ENCODE measurements at places on chromosomes 13 and 19. TPM values are rescaled to one million over a fixed set of nuclear protein-coding genes. Genes with fewer than 3 reads are reported as not detected.

- no peak for DNase-seq
Measured at GRCh38 chr13:62432295-62432694, 1016.6 kb upstream of the PCDH20 start.

GRCh38 chr19:45443462-45444317, 20.0 kb upstream of the ERCC1 start:
- DNase-seq = peak; percentile 82

GRCh38 chr19:43782689-43783231, 2.0 kb upstream of the KCNN4 start:
- DNase-seq = no peak

The SH2D3A gene
- total RNA-seq = not detected

- no peak for DNase-seq
Measured at GRCh38 chr19:4399812-4400134, 574 bp downstream of the SH3GL1 start.

DNA sequence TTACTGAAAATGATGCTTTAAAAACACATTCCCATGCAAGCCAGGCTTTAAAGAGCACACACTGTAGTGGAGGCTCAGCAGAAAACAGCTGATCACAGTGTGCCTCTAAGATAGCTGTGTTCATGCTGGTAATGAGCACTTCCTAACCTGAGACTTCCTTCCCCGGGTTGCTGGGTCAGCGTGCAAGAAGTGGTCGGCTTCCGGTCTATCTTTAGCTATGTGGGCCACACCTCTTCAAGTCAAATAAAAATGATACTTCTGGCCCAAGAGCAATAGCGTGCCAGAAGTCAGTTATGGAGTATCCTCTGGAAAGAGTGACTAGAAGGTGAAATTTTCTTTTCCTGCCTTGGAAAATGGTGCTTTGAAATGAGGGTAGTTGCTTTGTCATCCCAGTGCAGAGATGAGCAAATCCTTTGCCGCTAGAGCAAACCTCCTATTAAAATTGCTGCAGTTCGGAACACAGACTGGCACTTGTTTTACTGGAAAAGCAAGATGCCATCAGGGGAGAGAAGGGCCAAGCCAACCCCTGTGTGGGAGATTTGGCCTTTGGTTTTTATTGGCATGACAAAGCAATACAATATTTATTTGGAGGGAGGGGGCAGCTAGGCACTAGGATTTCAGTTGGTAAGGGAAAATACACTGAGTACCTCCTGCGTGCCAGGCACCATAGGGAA, 64.2 kb downstream of the ARHGAP35 start:
- DNase-seq = peak; percentile 47

- peak; percentile 80 for DNase-seq
Measured at GRCh38 chr19:45091031-45091923, 1.7 kb upstream of the PPP1R37 start.

GRCh38 chr13:110150384-110151101, 156.4 kb downstream of the COL4A1 start:
- DNase-seq = no peak

The SAFB2 gene
- total RNA-seq = 19.1 TPM

The OCEL1 gene
- total RNA-seq = 6.8 TPM

GRCh38 chr19:37551129-37551993, 43.2 kb downstream of the ZNF571 start:
- DNase-seq = no peak
